Glomerular endothelial cell (primary cell): ENCODE measurements at places on chromosomes 12 and 14. TPM values are rescaled to one million over a fixed set of nuclear protein-coding genes. Genes with fewer than 3 reads are reported as not detected.

- DNase-seq = no peak
These were observed 531 bp upstream of the EML1 start for GRCh38 chr14:99792551-99793212.

DNA sequence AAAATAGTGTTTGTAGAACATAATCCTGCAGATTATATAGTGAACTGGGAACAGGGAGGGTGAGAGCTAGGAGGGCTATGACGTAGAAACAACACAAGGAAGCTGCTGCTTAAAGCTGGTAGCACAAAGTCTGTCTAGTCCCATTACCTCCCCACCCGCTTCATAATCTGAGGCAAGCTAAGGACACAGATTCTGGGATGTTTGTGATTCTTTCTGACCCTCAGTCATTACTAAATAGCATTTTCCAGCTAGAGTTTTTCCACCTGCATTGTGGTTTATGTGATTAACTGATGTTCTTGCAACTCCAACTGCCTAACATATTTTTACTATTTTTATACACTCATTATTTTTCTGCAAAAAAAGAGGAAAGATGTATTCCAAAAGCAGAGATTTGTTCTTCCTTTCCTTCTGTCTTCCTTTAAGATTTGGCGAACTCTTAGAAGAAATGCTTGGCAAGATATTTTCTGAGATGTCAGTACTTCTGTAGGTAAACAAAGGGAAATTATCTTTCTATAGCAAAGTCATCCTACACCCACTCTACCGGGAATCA lies 293.2 kb upstream of the FAR2 start:
- no peak for DNase-seq

- no peak for DNase-seq
These were observed 32.6 kb upstream of the DHRS7 start for GRCh38 chr14:60197629-60198303.

- no peak for DNase-seq
These were observed 45.6 kb downstream of the LTBP2 start for GRCh38 chr14:74566174-74567141.

- no peak for DNase-seq
These were observed 8.3 kb upstream of the PLEK2 start for GRCh38 chr14:67420102-67420739.

GRCh38 chr14:94680862-94681288 lies 68.7 kb downstream of the SERPINA3 start:
- no peak for DNase-seq

GRCh38 chr14:103408491-103409155 lies 23.4 kb downstream of the MARK3 start:
- no peak for DNase-seq

GRCh38 chr14:29529418-29529817 lies 398.2 kb downstream of the PRKD1 start:
- no peak for DNase-seq

GRCh38 chr12:6280053-6280469 lies 30.4 kb upstream of the PLEKHG6 start:
- DNase-seq = no peak

The DAO gene
- total RNA-seq = not detected in 2 replicates

The PTGDR gene
- total RNA-seq = 1.4 TPM in 1 of 2 replicates, not detected in the other

The RPS26 gene
- 956 and 971 TPM in 2 replicates for total RNA-seq

The CISTR gene
- total RNA-seq = not detected in 2 replicates

The CLEC2A gene
- not detected in 2 replicates for total RNA-seq

The LBHD2 gene
- not detected in 2 replicates for total RNA-seq

The FAM181A gene
- not detected in 2 replicates for total RNA-seq

The KRT79 gene
- 0.10 and 0.12 TPM in 2 replicates for total RNA-seq

The TDRD9 gene
- 0.10 and 5.0 TPM in 2 replicates for total RNA-seq
